ENCODE measurements at places on chromosomes 13 and 19.

GRCh38 chr19:39596911-39597310, 5.4 kb upstream of the LGALS13 start:
- DNase-seq: no peak

DNA sequence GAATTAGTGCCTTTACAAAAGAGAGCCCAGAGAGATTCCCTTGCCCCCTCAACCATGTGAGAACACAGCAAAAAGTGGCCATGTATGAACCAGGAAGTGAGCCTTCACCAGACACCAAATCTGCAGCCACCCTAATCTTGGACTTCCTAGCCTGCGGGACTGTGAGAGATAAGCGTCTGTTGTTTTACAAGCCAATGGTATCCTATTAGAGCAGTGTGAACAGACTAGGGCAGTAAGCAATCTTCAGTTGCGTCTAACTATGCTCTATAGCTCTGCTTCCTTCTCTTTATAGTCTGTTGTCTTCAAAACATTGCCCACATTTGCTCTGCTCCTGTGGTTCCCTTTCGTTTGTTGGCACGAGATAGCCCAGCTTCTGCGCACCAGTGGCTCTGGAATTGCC, 109.5 kb upstream of the FNDC3A start:
- DNase-seq: no peak

GRCh38 chr13:65293530-65294198, 1936.5 kb downstream of the PCDH9 start:
- no peak for DNase-seq

- no peak for DNase-seq
These were observed 60.9 kb downstream of the ATP8A2 start for GRCh38 chr13:25432691-25433090.

DNA sequence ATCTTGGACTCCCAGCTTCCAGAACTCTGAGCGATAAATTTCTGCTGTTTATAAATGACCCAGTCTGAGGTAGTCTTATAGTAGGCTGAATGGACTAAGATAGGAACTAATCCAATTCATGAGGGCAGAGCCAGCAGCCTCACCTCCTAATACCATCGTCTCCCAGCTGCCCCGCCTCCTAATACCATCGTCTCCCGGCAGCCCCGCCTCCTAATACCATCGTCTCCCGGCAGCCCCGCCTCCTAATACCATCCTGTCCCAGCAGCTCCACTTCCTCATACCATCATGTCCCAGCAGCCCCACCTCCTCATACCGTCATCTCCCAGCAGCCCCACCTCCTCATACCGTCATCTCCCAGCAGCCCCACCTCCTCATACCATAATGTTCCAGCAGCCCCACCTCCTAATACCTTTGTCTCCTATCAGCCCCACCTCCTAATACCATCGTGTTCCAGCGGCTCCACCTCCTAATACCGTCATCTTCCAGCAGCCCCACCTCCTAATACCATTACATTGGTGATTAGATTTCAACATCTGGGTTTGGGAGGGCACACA, 2.4 kb upstream of the ARGLU1 start:
- peak; percentile 86 for DNase-seq

GRCh38 chr13:106566641-106567473, 1.1 kb downstream of the ARGLU1 start:
- peak; percentile 69 for DNase-seq

GRCh38 chr13:31408927-31409326, 209.2 kb downstream of the B3GLCT start:
- DNase-seq: no peak

DNA sequence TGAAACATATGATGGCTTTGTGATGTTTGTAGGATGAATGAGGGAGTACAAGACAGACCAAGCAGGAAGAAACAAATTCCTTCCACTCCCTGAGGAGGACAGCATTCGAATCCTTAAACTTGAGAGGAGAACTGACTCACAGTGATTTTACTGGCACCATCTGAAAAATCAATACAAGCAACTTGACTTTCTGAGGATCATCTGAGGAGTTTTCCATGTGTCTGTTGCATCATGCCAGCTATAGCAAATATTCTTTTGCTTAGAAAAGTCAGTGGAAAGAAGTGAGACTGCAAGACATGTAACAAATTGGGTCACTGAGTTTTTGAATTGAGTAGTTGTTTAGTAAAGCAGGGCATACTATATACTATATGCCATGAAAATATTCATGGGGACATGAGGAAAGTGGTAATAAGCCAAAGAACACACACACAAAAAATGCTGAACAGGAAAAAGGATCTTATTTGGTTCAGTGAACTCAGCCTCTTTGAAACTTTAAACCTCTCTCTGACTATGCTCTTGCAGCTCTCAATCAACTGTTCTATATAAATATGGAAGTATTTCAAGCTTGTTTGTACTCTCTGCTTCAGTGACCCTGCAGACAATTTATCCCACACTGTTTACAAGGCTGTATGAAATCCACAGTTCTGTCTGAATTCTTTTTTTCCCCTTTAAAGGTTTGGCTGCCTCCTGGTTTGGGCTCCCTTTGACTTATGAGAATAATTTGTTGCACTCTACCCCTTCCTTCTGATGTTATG, 35.5 kb downstream of the SERTM1 start:
- no peak for DNase-seq

DNA sequence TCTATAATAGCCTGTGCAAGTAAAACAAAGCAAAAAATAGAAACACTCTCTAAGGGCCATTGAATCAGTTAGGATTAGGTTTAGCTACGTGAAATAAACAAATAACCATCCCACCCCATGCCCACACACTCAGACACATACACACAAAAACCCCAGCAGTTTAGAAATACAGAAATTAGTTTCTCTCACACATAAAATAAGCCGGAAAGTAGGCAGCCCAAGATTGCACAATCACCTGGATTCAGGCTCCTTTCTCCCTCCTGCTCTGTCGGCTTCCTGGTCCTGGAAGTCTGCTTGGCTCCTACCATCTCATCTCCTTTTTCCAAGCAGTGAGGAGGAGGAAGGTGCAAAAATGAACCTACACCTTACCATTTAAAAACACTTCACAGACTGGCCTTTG, 22.6 kb upstream of the USP12 start:
- DNase-seq: no peak

DNA sequence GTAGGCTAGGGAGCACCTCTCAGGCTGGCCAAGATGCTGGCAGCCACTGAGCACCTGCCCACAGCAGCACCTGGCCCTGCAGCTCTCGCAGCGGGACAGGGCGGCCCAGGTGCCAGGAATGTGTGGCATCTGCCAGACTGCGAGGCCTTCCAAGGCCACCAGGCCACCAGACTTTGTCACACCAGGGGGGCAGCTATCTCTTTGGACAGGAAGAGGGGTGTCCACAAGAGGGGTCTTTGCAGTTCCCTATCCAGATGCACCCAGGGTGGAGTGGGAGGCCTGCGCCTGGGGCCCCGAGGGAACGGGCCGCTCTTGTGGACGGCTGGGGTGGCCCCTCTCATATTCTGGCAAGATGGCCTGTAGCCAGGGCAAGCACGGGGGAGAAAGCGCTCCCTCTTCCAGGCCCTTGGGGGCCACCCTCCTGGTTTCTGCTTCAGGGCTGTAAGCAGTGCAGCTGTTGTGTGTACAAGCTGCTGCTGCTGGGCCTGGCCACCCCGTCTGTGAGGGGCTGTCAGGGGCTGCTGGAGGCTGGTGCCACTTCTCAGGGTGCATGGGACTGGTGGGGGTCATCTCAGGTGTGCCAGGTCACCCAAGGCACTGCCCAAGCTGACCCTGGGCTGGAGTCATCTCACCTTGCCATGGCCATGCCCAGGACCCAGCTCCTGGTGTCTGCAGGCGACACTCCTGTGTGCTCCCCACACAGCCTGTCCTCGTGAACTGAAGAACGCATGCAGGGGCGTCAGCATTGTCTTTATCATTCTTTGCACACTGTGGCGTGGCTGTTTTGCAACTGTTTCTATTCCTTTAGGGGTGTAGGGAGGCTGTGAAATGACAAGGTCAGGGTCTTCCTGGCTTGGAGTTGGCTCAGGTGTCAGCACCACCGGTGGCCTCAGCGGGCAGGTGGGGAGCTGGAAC, 1.8 kb downstream of the TEX29 start:
- DNase-seq: no peak

- no peak for DNase-seq
These were observed 73.8 kb upstream of the FAM216B start for GRCh38 chr13:42707586-42707985.

DNA sequence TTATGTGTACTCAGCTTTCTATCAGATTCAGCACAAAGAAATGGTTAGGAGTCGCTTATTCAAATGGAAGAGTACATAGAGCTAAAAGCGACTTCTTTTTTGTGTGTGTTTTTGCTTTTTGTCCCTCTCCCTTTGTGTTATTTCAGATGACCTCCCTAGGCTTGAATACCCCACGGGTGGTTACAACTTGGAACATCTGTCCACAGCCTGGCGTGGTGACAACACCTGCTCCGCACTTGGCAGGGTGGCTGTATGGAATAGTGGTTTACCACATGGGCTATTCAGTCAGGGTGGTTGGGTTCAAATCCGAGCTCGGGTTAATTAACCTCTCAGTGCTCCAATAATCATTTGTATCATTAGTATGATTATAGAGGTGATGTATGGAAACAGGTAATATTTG, 151.6 kb upstream of the FREM2 start:
- DNase-seq: peak; percentile 68

- DNase-seq: no peak
These were observed 5.1 kb upstream of the ZNF816 start for GRCh38 chr19:52967772-52968171.

GRCh38 chr19:36687214-36688056, at the start of gene ZNF567:
Gene ZNF567, plus strand, starts transcription at chr19:36687612. Its CDS starts 7,256 bp downstream, at chr19:36694868.
- peak; percentile 94 for DNase-seq

DNA sequence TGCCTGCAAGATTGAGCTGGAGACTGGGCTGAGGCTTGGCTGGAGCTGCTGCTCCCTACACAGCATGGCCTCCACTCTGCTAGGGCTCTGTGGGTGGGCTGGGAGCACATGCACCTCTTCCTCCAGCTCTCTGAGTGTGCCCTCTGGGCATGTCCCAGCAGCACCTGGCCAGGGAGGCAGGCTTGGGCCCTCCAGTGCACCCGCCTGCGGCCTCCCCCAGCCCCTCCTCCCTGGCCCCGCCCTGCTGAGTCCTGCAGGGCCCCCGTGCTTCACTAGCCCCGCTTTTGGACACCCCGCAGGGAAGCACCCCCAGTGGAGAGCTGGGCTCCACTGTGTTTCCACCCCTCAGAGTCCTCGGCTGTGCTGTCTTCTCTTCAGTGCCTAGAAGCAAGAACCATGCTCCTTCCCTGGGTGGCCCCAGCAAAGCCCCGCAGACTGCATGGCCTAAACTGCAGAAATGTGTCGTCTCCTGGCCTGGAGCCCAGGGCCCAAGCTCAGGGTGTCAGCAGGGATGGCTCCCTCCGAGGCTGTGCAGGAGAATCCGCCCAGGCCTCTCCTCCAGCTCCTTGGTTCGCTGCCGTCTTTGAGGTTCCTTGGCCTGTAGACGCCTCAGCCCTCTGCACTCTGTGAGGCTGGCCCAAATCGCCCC, 5.0 kb upstream of the TEX29 start:
- no peak for DNase-seq

DNA sequence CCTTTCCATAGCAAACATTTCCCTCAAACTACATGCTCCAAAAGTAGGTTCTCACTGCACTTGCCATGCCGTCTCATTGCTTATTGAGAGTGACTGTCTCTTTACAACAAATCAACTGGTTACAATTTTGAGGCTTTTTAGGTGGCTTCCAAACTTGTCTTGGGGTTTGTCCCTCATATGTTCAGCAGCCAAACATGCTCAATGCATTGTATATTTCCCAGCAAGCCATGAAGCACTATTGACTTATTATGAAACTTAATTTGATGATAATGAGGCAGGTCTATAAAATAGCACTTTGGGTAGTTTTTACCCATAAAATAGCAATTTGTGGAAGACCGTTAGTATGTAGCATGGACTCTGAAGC, 78.2 kb downstream of the LRCH1 start:
- DNase-seq: no peak

GRCh38 chr13:30192320-30193093, 114.8 kb downstream of the KATNAL1 start:
- DNase-seq: no peak
